Urinary bladder (tissue), 4 donors: ENCODE measurements at places on chromosomes 12 and 14. TPM values are rescaled to one million over a fixed set of nuclear protein-coding genes. Genes with fewer than 3 reads are reported as not detected.

DNA sequence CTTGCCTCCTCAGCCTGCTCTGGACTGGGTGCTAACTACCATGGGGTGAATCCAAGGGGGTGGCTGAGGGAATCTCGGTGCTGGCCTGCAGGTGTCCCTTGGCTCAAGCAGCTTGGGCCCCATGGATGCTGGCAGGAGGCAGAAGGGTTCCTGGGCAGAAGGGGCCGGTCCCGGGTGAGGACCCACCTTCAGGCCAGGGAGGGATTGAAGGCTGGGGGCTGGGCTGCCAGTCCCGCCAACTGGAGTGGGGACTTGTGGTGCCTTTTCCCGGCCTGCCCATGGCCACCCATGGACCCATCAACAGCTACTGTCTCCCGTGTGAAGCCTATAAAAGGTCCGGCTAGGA lies 550.1 kb downstream of the SLC6A15 start:
- DNase-seq: no peak

- no peak for DNase-seq
Measured at GRCh38 chr12:132858718-132859266, 28.6 kb downstream of the CHFR start.

GRCh38 chr14:27634056-27634970 lies 1036.5 kb upstream of the NOVA1 start:
- DNase-seq: no peak

- DNase-seq: no peak
Measured at GRCh38 chr12:6335451-6336078, 6.3 kb downstream of the TNFRSF1A start.

DNA sequence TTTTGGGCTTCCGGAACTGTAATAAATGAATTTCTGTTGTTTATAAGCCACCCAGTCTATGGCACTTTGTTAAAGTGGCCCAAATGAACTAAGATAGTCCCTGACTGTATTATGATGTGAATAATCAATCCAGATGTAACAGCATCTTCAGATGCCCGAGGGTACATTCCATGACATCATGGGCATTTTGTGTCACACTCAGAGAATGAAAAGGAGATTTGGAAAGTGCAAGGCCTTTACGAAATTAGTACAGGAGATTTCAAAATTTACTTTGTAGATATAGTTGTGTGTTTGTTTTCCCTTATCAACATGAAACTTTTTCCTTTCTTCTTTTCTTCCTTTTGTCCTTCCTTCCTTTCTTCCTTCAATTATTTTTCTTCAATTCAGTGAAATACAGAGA lies 54.2 kb upstream of the AMIGO2 start:
- DNase-seq: no peak

DNA sequence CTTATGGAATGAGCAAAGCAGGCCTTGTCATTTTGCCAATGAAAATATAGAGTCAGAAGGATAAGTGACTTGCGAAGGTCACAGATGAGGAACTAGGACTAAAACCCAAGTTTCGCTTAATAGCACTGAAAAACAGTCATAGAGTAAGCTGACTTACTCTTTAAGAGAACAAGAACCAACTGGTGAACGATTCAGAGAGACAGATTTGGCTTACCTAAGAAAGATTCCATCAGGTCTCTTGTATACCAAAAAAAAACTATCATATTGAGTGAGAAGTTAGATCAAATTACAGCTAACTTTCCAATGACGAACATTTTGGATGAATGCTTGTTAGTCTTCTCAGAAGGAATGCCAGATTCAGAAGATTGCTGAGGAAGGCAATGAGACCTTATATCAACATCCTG lies 74.2 kb downstream of the ZFC3H1 start:
- DNase-seq: no peak

The SRRM4 gene
- 0.08 TPM for polyA plus RNA-seq
